ENCODE measurements at places on chromosomes 12 and 14.

GRCh38 chr12:94602024-94602423, 48.3 kb downstream of the TMCC3 start:
- DNase-seq, result no peak

GRCh38 chr12:13853471-13853870, 127.9 kb downstream of the GRIN2B start:
- DNase-seq, result no peak

- DNase-seq, result no peak
Measured at GRCh38 chr12:94172973-94173372, 24.6 kb downstream of the PLXNC1 start.

GRCh38 chr12:124513297-124513867, 54.0 kb downstream of the NCOR2 start:
- DNase-seq, result no peak

DNA sequence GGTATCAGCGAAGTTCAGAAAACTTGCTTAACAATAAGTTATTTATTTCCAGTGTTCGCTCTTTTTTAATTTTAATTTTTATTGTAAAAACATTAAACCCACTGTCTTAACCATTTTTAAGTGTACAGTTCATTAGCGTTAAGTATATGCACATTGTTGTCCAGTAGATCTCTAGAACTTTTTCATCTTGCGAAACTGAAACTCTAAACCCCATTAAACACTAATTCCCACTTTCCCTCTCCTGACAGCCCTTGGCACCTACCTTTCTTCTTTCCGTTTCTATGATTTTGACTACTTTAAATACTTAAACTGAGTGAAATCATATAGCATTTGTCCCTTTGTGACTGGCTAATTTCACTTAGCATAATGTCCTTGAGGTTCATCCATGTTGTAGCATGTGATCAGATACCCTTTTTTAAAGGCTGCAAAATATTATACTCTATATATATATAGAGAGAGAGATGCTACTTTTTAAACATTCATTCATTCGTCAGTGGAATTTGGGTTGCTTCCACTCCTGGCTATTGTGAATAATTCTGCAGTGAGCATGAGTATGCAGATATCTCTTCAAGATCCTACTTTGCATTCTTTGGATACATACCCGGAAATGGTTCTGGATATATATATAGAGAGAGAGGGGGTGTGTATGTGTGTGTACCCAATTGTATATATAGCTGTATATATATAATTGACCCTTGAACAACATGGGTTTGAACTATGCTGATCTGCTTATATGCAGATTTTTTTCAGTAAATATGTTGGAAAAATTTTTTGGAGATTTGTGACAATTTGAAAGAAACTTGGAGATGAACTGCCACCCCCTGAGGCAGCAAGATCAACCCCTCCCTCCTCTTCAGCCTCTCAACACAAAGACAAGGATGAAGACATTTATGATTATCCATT, 74.7 kb upstream of the EVL start:
- DNase-seq, result no peak

DNA sequence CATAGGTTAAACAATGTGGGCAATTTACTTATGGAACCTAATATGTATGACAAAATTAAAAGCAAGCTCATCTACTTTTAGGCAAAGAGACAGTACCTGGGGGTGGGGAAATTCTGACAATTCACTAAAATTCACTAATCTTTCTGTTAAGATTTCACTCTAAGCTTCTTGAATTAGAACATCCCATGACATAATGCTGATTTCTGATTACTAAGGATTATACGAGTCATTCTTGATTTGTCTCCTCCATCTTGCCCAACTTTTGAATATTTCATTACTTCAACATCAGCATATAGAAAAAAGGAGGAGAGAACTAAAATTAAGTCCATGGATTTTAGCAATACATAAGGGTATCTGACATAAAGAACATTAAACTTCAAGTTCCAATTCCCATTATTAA, 2.4 kb downstream of the CEP83 start:
- no peak for DNase-seq

Measured in CD4-positive, alpha-beta T cell treated with Interleukin-4 for 4 hours (primary cell).